ENCODE measurements at places on chromosomes 7 and 10.

GRCh38 chr10:63318491-63318890 is 147.3 kb downstream of the JMJD1C start:
- DNase-seq: no peak

- peak; percentile 15 for DNase-seq
Observed at GRCh38 chr7:137642472-137642871, 204.3 kb downstream of the DGKI start.

DNA sequence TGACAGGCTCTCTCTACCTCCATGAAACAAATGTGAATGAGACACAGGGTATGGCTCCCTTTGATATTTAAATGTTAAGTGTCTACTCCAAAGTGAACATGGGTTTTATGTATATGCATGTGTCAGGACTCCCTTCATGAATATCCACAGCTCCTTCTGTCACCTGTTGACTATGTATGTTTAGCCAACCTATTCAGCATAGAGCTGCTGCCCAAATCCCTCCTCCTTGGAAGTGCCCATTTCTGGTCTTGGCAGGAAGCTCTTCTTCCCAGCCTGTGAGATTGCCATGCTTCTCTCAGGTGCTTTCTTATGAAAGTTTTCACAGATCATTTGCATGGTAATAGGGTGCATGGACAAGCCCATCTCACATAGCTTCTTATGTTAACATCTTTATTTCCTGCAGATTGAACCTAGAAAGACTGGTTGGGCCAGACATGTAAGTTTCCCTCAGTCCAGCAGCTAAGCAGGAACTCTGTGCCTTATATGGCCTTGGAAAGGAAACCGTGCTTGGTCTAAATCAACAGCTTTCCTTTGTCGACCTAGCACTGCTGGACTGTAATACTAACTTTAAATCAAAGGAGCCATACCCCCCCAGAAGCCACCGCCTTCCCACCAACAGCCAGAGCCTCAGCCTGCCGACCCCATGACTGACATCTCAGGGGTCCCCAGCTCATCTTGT is 288.9 kb downstream of the ADARB2 start:
- DNase-seq: no peak

GRCh38 chr7:139075031-139075652 is 34.4 kb downstream of the ZC3HAV1 start:
- peak; percentile 89 for DNase-seq

DNA sequence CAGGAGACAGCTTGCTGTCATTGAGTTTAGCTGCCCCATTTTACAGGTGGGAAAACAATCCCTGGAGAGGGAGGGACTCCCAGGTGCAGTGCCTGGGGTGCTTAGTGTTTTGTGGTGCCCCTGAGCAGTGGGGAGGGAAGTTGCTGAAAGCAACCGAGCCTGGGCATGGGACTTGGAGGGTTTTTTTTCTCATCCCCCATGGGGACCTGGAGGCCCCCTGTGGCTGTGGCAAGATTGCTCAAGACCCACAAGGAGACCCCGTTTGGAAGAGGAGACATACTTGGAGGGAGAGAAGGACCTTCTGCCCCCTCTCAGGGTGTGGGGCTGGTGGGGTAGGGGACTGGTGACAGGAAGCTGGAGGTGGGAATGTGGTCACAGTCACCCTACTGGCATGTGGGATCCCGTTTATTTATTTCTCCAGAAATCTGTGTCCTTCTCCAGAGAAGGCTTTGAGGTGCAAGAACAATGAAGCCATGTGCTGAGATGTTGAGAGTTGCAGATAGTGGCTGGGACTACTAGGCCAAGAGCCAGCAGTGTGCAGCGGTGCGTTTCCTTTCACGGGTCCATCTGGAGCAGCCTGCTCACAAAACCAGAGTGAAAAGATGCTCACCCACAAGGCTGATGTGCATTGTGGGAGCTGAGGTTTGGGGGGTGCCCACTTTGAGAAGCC is 21.5 kb downstream of the ZMIZ1 start:
- no peak for DNase-seq

DNA sequence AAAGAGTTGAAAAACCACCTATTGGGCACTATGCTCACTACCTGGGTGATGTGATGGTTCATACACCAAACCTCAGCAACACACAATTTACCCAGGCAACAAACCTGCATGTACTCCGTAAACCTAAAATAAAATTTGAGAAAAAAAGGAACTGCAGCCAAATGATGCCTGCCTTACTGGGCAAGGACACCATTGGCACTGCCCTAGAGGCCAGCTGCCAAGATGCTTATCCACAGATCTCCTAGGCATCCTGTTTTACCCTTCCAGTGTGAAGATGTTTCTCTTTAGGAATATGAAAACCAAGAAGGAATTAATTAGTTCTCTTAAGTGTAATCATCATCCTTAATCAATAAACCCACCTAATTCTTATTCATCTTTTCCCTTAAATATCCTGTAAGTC is 133.4 kb downstream of the ABCA13 start:
- no peak for DNase-seq

DNA sequence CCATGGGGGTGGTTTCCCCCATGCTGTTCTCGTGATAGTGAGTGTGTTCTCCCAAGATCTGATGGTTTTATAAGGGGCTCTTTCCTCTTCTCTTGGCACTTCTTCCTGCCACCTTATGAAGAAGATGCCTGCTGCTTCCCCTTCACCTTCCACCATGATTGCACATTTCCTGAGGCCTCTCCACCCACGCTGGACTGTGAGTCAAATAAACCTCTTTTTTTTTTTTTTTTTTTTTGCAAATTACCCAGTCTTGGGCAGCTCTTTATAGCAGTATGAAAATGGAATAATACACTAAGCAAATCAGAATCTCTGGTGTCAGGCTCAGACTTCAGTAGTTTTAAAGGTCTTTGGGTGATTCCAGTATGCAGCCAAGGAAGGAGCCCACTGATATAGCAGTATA is 28.2 kb downstream of the TAS2R41 start:
- DNase-seq: no peak

DNA sequence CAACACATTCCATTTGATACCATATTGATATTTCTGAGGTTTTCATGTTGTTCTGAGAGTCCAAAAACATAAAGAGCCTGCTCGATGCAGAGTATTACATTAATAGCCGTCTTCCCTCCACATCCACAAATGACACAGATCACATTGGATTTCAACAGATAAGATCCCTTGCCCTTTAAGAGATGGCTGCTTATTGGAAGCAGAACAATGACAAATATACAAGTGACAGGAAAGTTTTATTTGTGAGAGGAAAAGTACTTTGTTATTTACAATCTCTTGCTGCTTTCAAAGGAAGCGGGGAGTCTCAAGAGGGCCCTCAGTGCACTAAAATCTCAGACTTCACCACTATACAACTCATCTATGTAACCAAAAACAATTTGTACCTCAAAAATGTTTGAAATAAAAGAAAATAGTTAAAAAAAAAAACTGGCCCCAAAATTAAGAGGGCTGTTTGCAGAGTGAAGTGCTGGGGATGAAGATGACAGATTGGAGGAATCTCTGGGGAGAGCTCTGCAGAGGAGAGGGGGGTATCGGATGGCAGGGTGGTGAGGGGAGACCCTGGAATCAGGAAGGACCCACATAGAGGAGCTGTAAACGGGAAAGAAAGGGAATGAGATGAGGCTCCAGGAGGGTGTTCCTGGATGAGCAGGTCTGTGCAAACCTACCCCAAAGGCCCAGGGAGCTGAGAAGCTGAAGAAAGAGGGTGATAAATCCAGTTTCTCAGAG is 42.5 kb upstream of the ZNF438 start:
- no peak for DNase-seq

DNA sequence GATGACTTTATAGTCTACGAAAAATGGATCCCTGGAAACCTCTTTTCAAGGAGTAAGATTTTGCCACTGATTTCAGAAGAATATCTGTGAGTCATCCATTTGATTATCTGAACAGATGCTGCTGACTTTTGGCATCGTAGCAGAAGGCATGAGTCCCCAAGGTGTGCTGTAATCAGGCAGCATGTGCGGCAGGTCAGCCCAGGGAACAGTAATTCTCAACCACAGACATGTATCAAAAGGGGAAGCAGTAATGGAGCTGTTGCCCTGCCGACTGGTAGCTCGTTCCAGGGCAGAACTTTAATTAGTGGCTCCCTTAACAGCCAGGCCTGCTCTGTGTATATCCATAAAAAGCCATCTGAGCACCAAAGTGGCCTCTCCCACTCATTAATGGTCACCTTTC is 5.7 kb upstream of the VWC2 start:
- DNase-seq: no peak

- no peak for DNase-seq
Observed at GRCh38 chr10:122638106-122638505, 61.5 kb downstream of the C10orf120 start.

DNA sequence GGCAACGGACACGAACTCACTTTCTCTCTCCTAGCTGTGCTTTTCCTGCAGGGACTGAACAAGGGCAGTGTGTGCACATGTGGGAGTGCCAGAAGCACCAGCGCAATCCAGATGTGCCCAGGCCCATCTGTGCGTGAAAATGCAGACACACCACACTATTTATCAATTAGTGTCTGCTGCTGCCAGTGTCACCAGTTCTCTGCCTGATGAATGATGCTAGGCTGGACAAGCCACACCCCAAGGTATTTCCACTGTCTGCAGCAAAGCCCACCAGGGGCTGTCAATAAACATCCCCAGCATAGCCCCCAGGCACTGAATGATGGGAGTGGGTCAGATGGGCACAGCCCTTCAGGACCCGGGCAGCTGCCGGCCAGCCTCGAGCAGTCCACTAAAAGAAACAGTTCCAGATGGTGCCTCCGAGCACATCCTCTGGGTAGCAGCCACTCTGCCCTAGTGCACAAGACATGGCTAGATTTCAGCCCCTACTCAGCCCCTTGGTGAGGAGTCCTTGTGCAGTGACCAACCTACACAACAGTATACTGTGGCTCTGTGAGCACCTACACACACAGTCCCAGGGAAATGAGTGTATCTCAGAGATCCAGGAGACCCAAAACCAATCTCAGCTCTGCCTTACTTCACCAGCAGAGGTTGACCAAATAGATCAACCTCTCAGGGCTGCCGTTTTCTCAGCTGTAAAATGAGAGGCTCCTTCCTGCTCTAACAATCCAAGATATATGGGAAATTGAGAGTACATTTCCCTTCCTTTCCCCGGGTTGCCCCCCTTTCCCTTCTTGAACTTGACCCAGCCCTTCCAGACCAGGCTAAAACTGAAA is 314.7 kb downstream of the PLXNA4 start:
- no peak for DNase-seq

GRCh38 chr10:34884272-34884952 is 69.3 kb upstream of the PARD3 start:
- no peak for DNase-seq

- no peak for DNase-seq
Observed at GRCh38 chr7:12107841-12108254, 103.2 kb upstream of the TMEM106B start.

DNA sequence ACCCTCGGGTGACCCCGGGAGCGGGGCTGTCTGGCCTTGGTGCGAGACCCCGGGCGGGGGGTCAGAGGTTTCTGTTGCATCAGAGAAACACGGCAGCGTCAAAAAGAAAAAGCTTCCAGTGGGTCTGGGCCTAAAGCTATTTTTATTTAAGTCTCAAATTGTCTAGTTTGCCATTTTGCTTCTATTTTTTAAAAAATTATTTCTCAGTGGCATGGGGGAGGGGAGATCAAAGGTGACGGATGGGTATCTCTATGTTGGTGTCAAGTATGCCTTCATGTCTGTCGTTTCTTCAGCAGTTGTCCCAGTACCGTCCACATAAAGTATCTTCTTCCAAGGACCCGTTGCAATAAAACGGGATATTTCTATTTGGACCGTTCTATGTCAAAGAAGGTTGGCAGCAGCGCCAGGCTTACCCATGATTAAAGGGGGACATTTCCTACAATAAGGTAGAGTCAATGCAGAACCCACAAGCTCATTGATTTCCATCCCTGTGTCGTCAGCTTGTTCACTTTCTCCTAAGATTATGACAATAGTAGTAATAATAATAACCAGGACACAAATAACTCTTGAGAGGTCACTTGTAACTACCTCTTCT is 26.0 kb upstream of the VAX1 start:
- no peak for DNase-seq

- no peak for DNase-seq
Observed at GRCh38 chr10:133238466-133238804, 780 bp downstream of the VENTX start.

GRCh38 chr10:97633921-97634320 is 621 bp upstream of the MORN4 start:
- DNase-seq: peak; percentile 27

- no peak for DNase-seq
Observed at GRCh38 chr10:132503581-132504421, 33.8 kb upstream of the INPP5A start.

DNA sequence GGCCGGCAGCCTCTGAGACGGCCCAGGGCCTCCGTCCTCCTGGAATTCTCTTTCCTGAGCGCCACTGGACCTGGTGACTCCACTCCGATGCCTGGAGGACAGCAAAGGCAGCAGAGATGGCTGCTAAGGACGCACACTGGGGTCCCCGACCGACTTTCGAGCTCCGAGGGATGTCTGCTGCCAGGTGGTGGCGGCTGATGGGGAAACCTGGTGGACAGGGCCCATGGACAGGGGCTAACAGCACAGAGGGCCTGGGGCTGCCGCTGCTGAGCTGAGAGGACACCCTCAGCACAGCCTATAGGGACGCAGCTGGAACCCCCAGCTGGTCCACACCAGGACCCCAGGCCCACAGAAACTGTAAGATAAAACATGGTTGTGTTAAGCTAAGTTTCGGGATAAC is 366.3 kb downstream of the DNAJB6 start:
- no peak for DNase-seq

- DNase-seq: no peak
Observed at GRCh38 chr7:71750290-71750689, 618.3 kb downstream of the GALNT17 start.

DNA sequence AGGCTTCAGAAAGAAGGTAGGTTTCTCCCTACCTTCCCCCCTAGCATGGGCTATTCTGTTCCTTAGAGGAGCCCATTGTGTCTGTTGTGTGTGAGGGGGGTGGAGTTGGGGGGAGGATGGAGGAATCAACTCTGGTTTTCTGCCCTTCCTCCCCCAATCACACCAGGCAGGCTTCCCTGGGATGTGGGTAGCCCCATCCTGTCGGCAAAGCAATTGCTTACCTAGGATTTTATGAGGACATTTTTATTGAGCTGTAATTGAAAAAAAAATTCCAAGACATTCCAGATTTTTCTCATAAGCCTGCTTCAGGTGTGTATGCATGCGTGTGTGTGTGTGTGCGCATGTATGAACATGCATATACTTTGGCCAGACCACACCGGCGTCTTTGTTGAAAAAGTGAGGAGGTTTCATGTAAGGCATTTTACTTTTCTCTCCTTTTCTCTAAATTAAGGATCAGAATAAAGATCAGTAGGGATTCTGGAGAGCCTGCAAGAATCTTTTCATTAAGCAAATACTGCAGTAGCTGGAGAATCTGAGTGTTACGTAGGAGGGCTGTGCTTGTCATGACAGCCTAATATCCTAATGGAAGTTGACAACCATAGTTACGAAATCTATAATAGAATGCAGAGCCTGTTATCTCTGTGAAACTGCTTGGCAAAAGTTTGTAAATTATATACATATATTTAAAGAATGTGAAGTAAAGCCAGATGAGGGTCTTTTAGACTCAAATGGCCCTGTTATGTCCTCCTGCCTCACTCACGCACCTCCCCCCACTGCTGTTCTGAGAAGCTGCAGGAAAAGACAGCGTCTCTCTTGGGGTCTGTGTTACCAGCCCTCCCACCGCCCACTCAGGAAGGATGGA is 27.3 kb upstream of the SAMD8 start:
- no peak for DNase-seq

Data from SJCRH30 (cell line).